GM23338 (cell line): ENCODE measurements at places on chromosomes 5 and 9. TPM values are rescaled to one million over a fixed set of nuclear protein-coding genes. Genes with fewer than 3 reads are reported as not detected.

- H3K27ac ChIP-seq: no peak overlapping the region
- no peak overlapping the region for H3K4me3 ChIP-seq
- H3K27me3 ChIP-seq: no peaks in the 10 kb centered on the region
- H3K4me1 ChIP-seq: no peaks in the 10 kb centered on the region
These were observed 167.1 kb downstream of the NIPBL start for GRCh38 chr5:37043693-37044092.

ENTPD8 gene
- total RNA-seq: 0.42 and 1.6 TPM in 2 replicates

PDE6A gene
- total RNA-seq: not detected in 2 replicates

DNA sequence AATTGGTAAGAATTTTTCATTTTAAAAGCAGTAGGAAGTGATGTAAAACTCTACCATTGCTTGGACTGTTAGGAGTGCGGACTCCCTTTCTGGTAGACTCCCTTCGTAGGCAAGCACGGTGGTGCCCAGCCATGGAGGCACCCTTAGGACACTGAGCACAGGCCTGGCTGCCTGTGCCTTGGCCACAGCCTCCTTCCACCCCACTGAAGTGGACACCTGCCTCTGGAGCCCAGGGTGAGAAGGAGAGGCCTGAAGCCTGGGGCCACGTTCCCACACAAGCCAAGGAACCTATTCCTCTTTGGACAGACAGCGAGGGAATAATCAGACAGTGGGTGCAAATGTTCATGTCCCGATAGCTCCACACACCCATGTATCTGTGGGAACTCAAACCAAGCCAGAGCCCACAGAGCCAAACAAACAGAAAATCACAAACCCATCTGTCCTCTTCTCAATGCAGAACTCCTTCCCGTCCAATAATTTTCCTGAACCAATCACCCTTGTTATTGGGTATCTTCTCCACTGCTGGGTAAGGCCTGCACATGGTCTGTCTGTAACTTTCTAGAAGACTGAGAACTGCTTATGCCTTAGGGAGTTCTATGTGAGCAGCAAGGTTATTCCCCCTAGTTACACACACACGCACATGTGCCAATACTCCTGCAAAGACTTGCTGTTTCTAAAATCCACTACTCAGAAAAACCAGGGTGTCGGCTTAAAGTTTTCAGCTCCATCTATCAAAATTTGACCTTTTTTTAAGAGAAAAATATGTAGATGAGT lies 45.2 kb downstream of the UBE2QL1 start:
- H3K4me1 ChIP-seq: peaks cover 8% of the 10 kb centered on the region
- no peak overlapping the region for H3K4me3 ChIP-seq
- H3K27me3 ChIP-seq: no peaks in the 10 kb centered on the region
- no peak overlapping the region for H3K27ac ChIP-seq

SLC6A3 gene
- total RNA-seq: 0.85 and 1.0 TPM in 2 replicates

GRCh38 chr9:103301051-103301450 lies 305.9 kb downstream of the CYLC2 start:
- peak; percentile 0 for DNase-seq
- H3K36me3 ChIP-seq: peaks cover 10% of the 10 kb centered on the region; the same call in 1 of the 2 replicates
- no peak overlapping the region for H3K4me3 ChIP-seq

DNA sequence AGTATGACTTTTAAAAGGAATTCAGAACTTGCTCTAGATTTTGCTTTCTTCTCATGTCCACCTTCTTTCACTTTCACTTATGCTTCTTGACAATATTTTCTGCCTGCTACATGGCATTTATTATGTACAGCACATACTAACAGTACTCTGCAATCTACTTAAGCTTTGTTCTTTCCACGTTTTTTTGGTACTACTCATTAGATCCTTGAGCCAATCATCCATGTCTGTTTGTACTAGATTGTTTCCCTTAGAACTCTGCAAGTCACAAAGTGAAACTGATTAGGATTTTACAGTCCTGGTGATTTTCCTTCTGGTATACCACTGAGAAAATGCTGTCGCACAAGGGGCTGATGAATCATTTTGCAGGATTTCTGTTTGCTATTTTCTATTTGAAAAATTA lies 78.3 kb downstream of the PARP8 start:
- DNase-seq: no peak
- no peaks in the 10 kb centered on the region for H3K27me3 ChIP-seq
- H3K4me3 ChIP-seq: no peak overlapping the region
- no peaks in the 10 kb centered on the region for H3K36me3 ChIP-seq
- no peaks in the 10 kb centered on the region; the same call in 1 of the 2 replicates for H3K4me1 ChIP-seq
- H3K27ac ChIP-seq: no peak overlapping the region

DNA sequence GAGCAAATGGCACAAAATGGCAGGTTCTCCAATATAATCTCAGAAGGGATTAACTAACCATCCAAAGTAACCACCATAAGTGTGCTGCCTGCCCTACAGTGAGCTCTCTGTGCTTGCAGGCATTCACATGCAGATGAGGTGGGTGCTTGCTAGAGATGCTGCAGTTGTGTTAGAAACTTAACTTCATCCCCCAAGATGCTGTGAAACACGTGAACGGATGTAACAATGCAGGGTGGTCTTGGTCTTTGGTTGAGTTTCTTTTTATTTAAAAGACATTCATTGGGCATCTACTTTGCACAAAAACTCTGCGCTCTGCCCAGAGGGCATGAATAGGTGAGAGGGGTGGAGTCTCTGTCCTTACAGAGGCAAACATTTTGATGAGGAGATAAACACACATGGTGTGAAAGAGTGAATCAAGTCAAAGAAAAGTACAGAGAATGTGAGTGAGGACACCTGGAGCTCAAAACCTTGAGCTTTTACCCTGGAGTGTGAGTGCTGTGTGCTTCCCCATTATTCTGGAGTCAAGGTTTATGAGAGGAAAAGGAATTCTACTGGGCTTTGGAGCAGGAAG lies 143.9 kb upstream of the DAP start:
- H3K27me3 ChIP-seq: no peaks in the 10 kb centered on the region
- DNase-seq: peak; percentile 61
- H3K4me1 ChIP-seq: peaks cover 49% of the 10 kb centered on the region
- 0 out of 2 replicates have a peak overlapping the region, but pooled peaks have one; percentile 21 for H3K4me3 ChIP-seq
- H3K27ac ChIP-seq: no peak overlapping the region

HMMR gene
- 54.8 and 77.9 TPM in 2 replicates for total RNA-seq

DNA sequence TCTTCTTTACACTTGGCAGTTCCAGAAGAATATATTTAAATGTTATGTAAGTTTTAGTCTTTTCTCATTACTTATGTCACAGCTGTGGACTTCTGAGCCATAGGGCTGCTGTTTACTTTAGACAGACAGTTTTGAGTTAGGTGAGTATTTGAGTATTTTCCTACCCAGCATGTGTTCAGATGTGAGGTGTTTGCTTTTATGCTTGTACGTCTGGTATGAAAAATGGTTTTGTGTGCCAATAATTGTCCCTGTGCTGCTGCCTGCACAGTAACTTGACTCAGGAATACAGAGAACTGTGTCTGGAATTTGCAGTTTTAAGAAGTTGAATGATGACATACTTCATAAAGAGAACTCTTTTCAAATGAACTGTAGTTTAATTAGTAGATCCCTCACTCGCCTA lies 20.8 kb downstream of the MEGF10 start:
- no peak overlapping the region for H3K4me3 ChIP-seq
- H3K4me1 ChIP-seq: peaks cover 43% of the 10 kb centered on the region
- no peak overlapping the region for H3K27ac ChIP-seq
- H3K36me3 ChIP-seq: no peaks in the 10 kb centered on the region

GRCh38 chr9:98019098-98019497 lies 36.0 kb downstream of the ANP32B start:
- peaks cover 14% of the 10 kb centered on the region; the same call in 1 of the 2 replicates for H3K36me3 ChIP-seq
- H3K27ac ChIP-seq: no peak overlapping the region
- H3K4me1 ChIP-seq: no peaks in the 10 kb centered on the region
- no peak for DNase-seq
- H3K27me3 ChIP-seq: no peaks in the 10 kb centered on the region

- no peak overlapping the region for H3K27ac ChIP-seq
- H3K27me3 ChIP-seq: no peaks in the 10 kb centered on the region
- H3K4me3 ChIP-seq: no peak overlapping the region
- DNase-seq: peak; percentile 71
- H3K36me3 ChIP-seq: no peaks in the 10 kb centered on the region
- H3K4me1 ChIP-seq: no peaks in the 10 kb centered on the region
These were observed 9.1 kb upstream of the AK3 start for GRCh38 chr9:4750023-4750673.

LRRC70 gene
- 1.7 and 2.7 TPM in 2 replicates for total RNA-seq

GRCh38 chr9:2624051-2624682 lies 2.6 kb downstream of the VLDLR start:
- no peaks in the 10 kb centered on the region for H3K36me3 ChIP-seq
- H3K4me3 ChIP-seq: peak overlapping the region; percentile 79
- peaks cover 52% of the 10 kb centered on the region for H3K4me1 ChIP-seq

GFRA3 gene
- 0.39 and 1.1 TPM in 2 replicates for total RNA-seq

GRCh38 chr5:128673411-128673957 lies 135.4 kb upstream of the FBN2 start:
- H3K4me3 ChIP-seq: no peak overlapping the region
- H3K27ac ChIP-seq: no peak overlapping the region
- DNase-seq: no peak
- no peaks in the 10 kb centered on the region for H3K27me3 ChIP-seq

TRIM7 gene
- 0.56 and 0.66 TPM in 2 replicates for total RNA-seq

- no peaks in the 10 kb centered on the region for H3K36me3 ChIP-seq
- no peak for DNase-seq
- H3K4me1 ChIP-seq: peaks cover 8% of the 10 kb centered on the region; the same call in 1 of the 2 replicates
- H3K27ac ChIP-seq: no peak overlapping the region
- H3K27me3 ChIP-seq: no peaks in the 10 kb centered on the region
These were observed 632.5 kb downstream of the ISL1 start for GRCh38 chr5:52015760-52016159.

MUSK gene
- total RNA-seq: not detected in 2 replicates

FOXD4L4 gene
- not detected in 2 replicates for total RNA-seq

- no peaks in the 10 kb centered on the region for H3K27me3 ChIP-seq
- peak overlapping the region; percentile 83 for H3K4me3 ChIP-seq
- no peaks in the 10 kb centered on the region for H3K36me3 ChIP-seq
- DNase-seq: no peak
These were observed 1.2 kb downstream of the KIAA1958 start for GRCh38 chr9:112487799-112488340.

GRCh38 chr5:37876245-37876644 lies 36.4 kb upstream of the GDNF start:
- no peak for DNase-seq
- H3K36me3 ChIP-seq: no peaks in the 10 kb centered on the region
- no peak overlapping the region for H3K4me3 ChIP-seq
- no peaks in the 10 kb centered on the region for H3K27me3 ChIP-seq

GRCh38 chr9:130997925-130998596 lies 10.9 kb upstream of the LAMC3 start:
- peaks cover 4% of the 10 kb centered on the region; the same call in 1 of the 2 replicates for H3K4me1 ChIP-seq
- no peak overlapping the region for H3K4me3 ChIP-seq
- no peaks in the 10 kb centered on the region for H3K27me3 ChIP-seq
- no peaks in the 10 kb centered on the region for H3K36me3 ChIP-seq

DNA sequence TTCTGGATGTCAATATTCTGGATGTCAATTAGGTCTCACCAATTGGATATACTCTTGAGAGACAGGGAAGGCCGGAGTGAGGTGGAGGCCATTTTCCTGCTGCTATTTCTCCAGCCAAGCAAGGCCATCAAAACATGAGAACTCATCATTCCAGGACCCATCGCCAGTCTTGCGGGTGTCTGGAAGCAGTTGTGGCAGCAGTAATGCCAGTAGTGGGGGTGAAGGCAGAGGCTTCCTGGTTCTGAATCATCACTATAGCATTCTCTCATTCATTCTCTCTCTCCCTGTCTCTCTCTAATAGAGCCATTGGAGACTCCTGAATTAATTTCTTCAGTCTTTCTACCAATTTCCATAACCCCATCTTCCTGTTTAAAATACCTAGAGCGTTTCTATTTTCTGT lies 71.8 kb downstream of the EGFLAM start:
- DNase-seq: no peak

- no peak for DNase-seq
- H3K36me3 ChIP-seq: no peaks in the 10 kb centered on the region
- H3K4me1 ChIP-seq: no peaks in the 10 kb centered on the region
- no peaks in the 10 kb centered on the region for H3K27me3 ChIP-seq
- H3K4me3 ChIP-seq: no peak overlapping the region
These were observed 17.8 kb downstream of the UNC13B start for GRCh38 chr9:35179347-35180280.

GRCh38 chr5:97004423-97005060 lies 68.7 kb downstream of the LNPEP start:
- no peak overlapping the region for H3K4me3 ChIP-seq
- H3K36me3 ChIP-seq: no peaks in the 10 kb centered on the region
- no peak for DNase-seq
- no peaks in the 10 kb centered on the region for H3K27me3 ChIP-seq

GRCh38 chr9:113948891-113949570 lies 72.9 kb downstream of the ZNF618 start:
- no peak for DNase-seq
- H3K4me3 ChIP-seq: no peak overlapping the region
- H3K27me3 ChIP-seq: no peaks in the 10 kb centered on the region
- H3K27ac ChIP-seq: no peak overlapping the region

- peaks cover 12% of the 10 kb centered on the region for H3K36me3 ChIP-seq
- H3K4me3 ChIP-seq: no peak overlapping the region
- peak overlapping the region; percentile 79; the same call in 1 of the 2 replicates for H3K27ac ChIP-seq
- H3K27me3 ChIP-seq: no peaks in the 10 kb centered on the region
- no peak for DNase-seq
These were observed 19.2 kb downstream of the ADCY2 start for GRCh38 chr5:7415123-7415522.

- H3K27ac ChIP-seq: no peak overlapping the region
- H3K4me1 ChIP-seq: peaks cover 22% of the 10 kb centered on the region
- H3K27me3 ChIP-seq: no peaks in the 10 kb centered on the region
- no peak overlapping the region for H3K4me3 ChIP-seq
- H3K36me3 ChIP-seq: no peaks in the 10 kb centered on the region
- no peak for DNase-seq
These were observed 76.0 kb downstream of the C9orf153 start for GRCh38 chr9:86183229-86184137.

- peak overlapping the region; percentile 86 for H3K4me3 ChIP-seq
- H3K27me3 ChIP-seq: peaks cover 60% of the 10 kb centered on the region
- DNase-seq: peak; percentile 94
- peaks cover 15% of the 10 kb centered on the region for H3K4me1 ChIP-seq
These were observed 1640.9 kb upstream of the C9orf72 start for GRCh38 chr9:29214154-29214689.

DNA sequence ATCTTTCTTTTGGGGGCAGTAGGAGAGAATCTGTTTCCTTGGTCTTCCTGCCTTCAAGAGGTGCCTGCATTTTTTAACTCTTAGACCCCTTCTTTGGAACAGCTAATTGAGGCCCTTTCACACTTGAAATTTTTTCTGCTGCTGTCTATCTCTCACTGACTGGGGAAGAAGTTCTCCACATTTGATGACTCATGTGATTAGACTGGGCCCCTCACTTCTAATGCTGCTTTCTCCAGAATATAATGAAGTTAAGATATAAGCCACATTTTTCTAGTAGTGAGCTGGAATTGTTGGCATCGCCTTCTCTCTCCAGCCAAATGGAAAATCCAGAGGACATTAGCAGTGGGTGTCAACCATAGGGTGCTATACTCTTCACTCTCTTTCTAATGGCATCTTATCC lies 12.4 kb downstream of the ZNF474 start:
- no peak for DNase-seq
- no peaks in the 10 kb centered on the region for H3K27me3 ChIP-seq
- no peak overlapping the region for H3K4me3 ChIP-seq
- no peak overlapping the region for H3K27ac ChIP-seq

- no peak overlapping the region for H3K27ac ChIP-seq
- DNase-seq: peak; percentile 88
- 0 out of 2 replicates have a peak, but pooled peaks cover 2% of the 10 kb centered on the region for H3K4me1 ChIP-seq
- H3K36me3 ChIP-seq: no peaks in the 10 kb centered on the region
- no peak overlapping the region for H3K4me3 ChIP-seq
These were observed 27.4 kb downstream of the FAM219A start for GRCh38 chr9:34430843-34431437.
